ENCODE measurements at places on chromosomes 16 and 17. TPM values are rescaled to one million over a fixed set of nuclear protein-coding genes. Genes with fewer than 3 reads are reported as not detected.

Gene HOXB3
- total RNA-seq, result not detected

- peak; percentile 89 for DNase-seq
These were observed 8.9 kb downstream of the BAIAP2 start for GRCh38 chr17:81043725-81044427.

GRCh38 chr16:4775005-4775404 lies 8.0 kb upstream of the ZNF500 start:
- no peak for DNase-seq

Gene ESRP2
- 59.7 TPM for total RNA-seq

Gene KREMEN2
- total RNA-seq, result 5.0 TPM

Gene KRT20
- total RNA-seq, result not detected

- DNase-seq, result peak; percentile 58
These were observed 18.4 kb downstream of the LDHD start for GRCh38 chr16:75097941-75098901.

DNA sequence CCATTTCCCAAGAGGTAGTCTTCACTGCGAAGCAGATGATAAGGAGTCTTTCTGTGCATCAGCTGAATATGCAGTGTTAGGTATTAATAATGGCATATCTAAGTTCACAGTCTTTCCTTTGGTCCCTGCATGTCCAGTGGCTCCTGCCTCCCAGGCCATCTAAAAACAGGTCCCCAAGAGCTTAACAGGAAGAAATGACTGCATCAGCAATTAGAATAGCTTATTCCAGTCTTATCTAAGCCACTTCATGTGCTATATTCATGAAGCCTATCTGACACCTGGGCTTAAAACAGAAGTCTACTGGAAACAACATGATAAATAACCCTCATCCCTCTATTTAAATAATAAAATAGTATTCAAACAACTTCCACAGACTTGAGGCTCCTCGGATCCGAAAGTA lies 346.1 kb upstream of the ERCC4 start:
- no peak for DNase-seq

Gene TEKT5
- not detected for total RNA-seq

DNA sequence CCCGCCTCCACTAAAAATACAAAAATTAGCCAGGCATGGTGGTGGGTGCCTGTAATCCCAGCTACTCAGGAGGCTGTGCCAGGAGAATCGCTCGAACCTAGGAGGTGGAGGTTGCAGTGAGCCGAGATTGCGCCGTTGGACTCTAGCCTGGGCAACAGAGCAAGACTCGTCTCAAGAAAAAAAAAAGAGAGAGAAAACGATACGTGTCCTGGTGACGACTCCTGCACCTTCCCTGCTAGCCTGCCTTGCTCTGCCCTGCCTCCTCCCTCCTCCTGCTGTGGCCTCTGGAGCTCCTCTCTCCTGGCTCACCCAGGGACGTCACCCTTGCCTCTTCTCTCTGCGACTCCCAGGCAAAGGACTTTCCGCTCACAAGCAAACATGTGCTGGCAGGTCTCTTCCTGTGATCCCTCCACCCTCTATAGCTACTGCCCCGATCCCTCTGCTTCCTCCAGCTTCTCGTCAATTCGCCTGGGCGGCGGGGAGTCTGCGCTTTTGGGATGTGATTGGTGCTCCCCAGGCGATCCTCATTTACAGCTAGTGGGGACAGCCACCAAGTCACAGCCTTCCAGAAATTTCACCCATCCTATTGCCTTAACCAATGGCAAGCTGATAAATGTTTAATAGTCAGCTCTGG lies 25.5 kb upstream of the CBX4 start:
- DNase-seq, result peak; percentile 46

DNA sequence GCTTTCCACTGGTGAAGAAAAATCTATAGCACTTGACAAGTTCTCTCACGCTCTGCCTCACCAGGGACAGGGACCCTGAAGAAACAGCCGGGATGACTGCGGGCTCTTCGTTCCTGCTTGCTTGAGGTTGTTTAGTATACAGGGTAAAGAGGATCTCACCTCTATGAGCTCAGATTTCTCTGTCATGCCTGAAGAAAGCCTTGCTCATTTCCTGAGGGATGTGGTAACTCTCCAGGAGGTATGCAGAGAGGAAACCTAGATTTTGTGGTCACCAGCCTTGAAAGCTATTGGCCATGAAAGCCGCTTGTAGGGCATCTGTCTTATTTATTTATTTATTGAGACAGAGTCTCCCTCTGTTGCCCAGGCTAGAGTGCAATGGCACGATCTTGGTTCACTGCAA lies 23.2 kb downstream of the USP43 start:
- DNase-seq, result peak; percentile 59

Gene NMRAL1
- total RNA-seq, result 56.9 TPM

Gene PYY
- total RNA-seq, result 1.4 TPM

Gene CCP110
- 24.0 TPM for total RNA-seq

GRCh38 chr17:56528696-56529095 lies 64.8 kb upstream of the NOG start:
- no peak for DNase-seq

Gene TMEM208
- total RNA-seq, result 45.6 TPM

Gene TTC19
- total RNA-seq, result 48.2 TPM

Gene WSCD1
- 6.3 TPM for total RNA-seq

DNA sequence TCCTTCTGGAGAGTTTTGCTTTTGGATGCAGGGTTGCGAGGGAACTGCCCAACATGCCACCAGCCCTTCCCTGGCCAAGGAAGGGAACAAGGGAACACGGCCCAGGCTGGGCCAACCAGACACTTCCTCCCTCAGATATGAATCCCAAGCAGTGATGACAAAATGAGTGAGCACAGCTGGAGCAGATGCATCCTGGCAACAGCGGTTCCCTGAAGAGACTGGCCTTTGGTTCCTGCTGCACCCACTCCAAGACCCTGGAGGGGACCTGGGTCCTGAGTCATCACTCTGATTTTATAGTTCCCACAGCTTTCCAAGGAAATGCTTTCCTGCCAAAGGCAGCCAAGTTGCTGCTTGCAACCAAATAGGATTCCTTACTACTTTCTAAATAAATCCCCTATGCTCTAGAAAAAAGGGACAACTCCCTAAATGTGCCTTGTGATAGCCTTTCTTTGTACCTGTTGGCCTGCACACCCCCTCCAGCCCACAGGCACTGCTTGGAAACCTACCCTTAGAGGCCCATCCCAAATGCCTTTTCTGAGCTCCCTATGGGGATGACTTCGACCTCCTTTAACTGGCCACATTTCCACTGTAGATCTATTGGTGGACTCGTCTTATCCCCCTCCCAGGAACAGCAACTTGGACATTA lies 5.3 kb downstream of the ST3GAL2 start:
- no peak for DNase-seq

Gene MYH2
- not detected for total RNA-seq

GRCh38 chr17:13638855-13639458 lies 37.2 kb upstream of the HS3ST3A1 start:
- DNase-seq, result peak; percentile 73

Gene TMUB2
- total RNA-seq, result 32.0 TPM

GRCh38 chr16:78693496-78693895 lies 594.0 kb downstream of the WWOX start:
- DNase-seq, result no peak

Gene VAT1L
- 6.4 TPM for total RNA-seq

GRCh38 chr16:80459966-80460365 lies 80.8 kb upstream of the DYNLRB2 start:
- no peak for DNase-seq

GRCh38 chr16:4654011-4654963 lies 29.7 kb downstream of the MGRN1 start:
- no peak for DNase-seq

GRCh38 chr17:61325382-61326073 lies 74.1 kb upstream of the TBX2 start:
- DNase-seq, result no peak

- DNase-seq, result peak; percentile 50
These were observed 6.6 kb downstream of the VAT1 start for GRCh38 chr17:43015579-43015978.

Gene ODAD4
- total RNA-seq, result 4.7 TPM

Gene SYT17
- total RNA-seq, result 11.5 TPM

GRCh38 chr16:963913-964312 lies 6.9 kb downstream of the LMF1 start:
- no peak for DNase-seq

Gene GPRC5B
- total RNA-seq, result 45.4 TPM

DNA sequence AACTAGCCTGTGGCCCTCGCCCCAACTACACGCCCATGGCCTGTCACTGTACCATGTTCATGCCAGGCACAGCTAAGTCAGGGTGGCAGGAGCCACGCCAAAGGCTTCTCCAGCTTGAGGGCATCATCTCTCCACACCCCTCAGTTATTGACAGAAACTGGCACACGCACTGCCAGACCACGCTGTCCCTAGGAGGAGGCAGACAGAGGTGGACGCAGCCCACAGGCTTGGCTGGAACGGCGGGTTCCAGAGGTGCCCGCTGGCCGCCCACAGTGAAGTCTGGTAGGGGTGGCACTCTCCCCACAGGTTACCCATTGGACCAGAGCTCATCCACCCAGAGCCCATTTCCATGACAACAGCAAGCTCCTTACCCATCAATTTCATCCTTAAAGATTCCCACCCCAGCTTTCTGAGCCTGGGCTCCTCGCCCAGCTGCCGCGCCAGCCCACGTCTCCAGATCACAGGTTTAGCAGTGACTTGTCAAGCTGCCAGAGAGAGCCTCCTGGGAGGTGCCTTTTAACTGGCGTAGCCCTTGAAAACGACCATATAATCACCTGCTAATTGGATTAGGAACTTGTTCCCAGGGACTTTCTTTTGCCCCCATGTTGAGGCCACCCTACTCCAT lies 27.9 kb downstream of the RPRML start:
- DNase-seq, result peak; percentile 94

DNA sequence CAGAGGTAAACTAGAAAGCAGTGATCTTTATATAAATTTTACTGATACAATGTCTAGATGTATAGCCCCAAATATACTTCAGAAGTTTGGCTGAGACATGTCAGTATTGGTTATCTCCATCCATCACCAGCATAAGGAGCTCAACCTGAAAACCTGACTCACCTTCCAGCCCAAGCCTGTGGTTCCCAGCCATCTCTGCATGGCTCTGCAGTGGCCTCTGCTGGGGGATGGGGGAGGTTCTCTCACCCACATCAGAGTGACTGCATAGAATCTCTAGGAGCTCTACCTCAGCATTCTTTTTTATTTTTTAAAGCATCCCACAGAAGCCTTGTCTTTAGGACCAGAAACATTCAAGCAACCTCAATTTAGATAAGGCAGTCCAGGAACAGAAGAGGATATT lies 27.3 kb downstream of the USP7 start:
- peak; percentile 92 for DNase-seq

- peak; percentile 75 for DNase-seq
These were observed 150.3 kb upstream of the RPL38 start for GRCh38 chr17:74052993-74053711.

DNA sequence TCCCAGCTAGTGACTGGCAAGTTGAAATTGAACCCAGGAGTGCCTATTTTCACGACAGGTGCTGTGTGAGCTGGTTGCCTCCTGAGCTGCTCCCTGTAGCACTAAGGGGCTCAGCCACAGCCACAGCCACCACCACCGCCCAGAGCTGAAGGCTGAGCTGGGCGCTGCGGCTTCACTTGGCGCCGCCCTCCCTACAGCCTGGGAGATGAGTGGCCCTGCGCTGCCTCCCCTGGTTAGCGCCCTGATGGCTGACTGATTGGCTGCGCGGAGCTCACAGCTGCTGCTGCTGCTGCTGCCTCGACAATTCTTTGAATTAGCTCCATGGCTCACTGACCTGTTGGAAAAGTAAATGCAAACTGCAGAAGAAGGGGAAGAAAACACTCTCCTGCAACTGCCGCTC lies 91.8 kb upstream of the TMEM132E start:
- DNase-seq, result peak; percentile 85

DNA sequence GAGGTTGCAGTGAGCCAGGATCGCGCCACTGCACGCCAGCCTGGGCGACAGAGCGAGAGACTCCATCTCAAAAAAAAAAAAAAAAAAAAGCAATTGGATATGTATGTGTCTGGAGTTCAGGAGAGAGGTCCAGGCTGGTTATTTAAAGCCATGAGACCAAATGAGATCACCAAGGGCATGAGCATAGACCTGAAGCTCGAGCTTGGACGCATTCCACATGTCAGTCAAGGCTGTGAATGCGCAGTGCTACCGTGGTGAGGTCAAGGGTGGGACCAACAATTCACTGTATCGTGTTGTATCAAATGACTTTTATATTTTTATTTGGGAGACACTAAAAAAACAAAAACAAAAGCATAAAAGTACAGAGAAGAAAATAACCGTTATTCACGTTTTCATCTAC lies 29.1 kb upstream of the SPNS2 start:
- no peak for DNase-seq

Gene GP1BA
- total RNA-seq, result not detected

DNA sequence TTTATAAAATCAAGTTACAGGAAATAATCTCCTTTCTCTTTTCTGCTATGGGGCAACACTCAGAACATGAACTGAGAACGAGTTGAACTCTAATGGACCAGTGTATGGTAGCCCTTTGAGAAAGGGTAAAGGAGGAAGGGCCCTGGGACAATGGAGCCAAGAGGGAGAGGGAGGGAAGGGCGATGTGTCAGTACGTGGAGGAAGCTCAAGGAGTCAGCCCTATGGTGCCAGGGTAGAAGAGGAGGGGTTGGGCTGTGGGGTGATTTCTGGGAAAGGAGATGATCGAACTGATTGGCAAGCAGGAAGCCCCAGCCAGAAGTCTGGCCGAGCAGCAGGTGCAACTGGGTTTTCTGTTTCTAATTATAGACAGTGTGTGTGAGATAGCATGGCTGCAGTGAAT lies 4.3 kb upstream of the WIPI1 start:
- DNase-seq, result peak; percentile 67
